AG09319 (cell line): ENCODE measurements at places on chromosomes 5 and 9.

- no peak for DNase-seq
Measured at GRCh38 chr5:43312076-43312661, 1.0 kb downstream of the HMGCS1 start.

GRCh38 chr9:35948901-35949318 is 9.0 kb downstream of the OR2S2 start:
- DNase-seq = no peak

- peak; percentile 10 for DNase-seq
Measured at GRCh38 chr5:127518319-127518621, 830 bp downstream of the PRRC1 start.

DNA sequence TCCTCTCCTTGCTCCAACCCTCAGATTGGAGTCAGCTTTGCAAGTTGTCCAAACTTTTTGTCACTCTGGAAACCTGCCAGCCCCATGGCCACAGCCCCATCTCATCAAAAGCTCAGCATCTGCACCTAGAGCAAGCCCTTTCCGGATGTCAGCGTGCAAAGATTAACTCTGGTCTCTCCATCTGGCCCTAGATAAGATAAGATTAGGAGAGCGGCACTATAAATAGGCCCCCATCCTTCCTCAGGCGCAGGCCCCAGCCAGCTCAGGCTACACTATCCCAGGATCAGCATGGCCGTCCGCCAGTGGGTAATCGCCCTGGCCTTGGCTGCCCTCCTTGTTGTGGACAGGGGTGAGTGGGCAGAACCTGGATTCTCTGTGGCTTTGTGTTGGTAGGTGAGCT is at the start of gene SPINK4:
SPINK4 (plus strand) TSS at position 247 of the 400 bp plus-strand sequence; CDS start at position 289, 42 bp downstream.
- DNase-seq = no peak

DNA sequence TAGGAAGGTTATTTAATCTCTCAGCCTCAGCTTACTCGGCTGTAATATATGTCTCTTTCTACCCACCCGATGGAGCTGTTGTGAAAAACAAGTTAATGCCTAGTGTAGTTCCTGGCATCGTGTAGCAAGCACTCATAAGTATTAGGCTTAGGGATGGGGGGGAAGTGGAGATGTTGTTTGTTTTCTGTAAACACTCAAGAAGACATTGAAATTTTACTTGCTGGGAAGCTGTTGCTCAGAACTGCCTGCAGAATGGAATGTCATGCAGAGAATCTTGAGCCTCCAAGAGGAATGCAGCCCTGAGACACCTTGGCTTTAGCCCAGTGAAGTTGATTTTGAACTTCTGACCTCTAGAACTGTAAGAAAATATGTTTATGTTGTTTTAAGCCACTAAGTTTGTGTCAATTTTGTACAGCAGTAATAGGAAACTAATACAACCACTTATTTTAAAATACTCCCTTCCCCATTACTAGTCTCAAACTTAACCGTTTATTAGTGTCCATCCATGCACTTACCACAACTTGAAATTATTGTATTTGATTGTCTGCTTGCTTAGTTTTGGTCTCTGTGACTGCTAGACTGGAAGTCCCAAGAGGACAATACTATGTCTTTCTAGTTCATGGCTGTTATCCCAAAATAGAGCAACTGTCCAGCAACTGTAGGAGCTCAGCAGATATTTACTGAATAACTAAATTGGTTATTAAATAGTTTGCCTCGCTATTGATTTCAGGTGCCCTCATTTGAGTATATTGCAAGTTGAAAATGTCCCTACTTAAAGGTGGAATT is 53.8 kb downstream of the MFAP3 start:
- DNase-seq = no peak

DNA sequence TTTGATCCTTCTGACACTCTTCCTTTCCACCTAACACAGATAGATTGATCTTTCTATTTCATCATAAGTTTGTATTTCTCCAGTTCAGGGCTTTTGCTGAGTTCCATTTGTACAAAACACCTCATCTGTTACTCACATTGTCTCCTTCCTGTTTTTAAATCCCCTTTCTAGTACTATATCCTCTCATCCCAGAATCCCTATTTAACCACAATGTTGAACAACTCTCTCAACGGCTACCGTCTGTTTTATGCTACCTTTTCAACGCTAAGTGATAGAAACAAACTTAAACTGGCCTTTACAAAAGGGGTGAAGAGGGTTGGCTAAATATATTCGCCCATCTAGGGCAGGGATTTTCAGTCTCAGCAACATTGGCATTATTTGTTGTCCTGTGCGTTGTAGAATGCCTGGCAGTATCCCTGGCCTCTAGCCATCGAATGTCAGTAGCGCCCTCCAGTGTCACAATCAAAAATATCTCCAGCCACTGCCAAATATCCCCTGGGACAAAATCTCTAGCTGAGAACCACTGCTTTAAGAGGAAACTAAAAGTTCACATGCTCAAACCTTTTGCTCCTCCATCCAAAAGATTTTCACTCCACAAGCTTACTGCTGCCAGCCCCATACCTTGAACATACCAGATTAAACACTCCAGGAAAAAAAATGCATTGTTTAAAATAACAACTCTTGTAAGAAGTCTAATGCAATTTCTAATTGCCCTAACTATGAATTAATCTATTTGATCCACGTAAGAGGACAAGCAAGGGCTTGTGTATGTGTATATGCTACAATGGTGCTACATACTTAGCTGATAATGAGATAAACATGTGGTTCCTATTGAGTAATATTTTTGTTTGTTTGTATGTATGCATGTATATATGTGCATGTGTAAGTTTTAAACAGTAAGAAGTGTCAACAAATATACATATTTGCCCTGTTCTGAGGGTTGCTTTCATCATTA is 344.0 kb downstream of the PTPRD start:
- DNase-seq = no peak

- DNase-seq = no peak
Measured at GRCh38 chr5:92017776-92018175, 634.7 kb upstream of the ARRDC3 start.

GRCh38 chr5:133916914-133917313 is 51.5 kb downstream of the C5orf15 start:
- DNase-seq = no peak

DNA sequence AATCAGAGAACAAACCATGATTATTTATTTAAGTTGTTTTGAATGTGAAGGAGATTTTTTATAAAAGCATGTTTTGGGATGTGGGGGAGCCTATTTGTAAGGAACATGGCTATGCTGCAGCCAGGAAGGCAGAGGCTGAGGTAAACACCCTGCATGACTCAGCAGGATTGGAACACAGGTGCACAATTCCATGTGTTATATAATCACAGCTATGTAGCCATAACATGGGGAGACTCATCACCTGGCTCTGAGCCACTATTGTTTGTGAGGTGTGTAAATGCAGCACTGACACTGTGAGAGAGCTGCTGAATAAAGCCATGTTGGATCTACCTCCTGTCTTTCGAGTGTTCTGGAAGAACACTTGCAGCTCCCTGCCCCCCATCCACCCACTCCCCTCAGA is 1009.8 kb downstream of the DNAH5 start:
- DNase-seq = no peak

GRCh38 chr5:133382661-133383579 is 229.4 kb downstream of the FSTL4 start:
- DNase-seq = no peak

DNA sequence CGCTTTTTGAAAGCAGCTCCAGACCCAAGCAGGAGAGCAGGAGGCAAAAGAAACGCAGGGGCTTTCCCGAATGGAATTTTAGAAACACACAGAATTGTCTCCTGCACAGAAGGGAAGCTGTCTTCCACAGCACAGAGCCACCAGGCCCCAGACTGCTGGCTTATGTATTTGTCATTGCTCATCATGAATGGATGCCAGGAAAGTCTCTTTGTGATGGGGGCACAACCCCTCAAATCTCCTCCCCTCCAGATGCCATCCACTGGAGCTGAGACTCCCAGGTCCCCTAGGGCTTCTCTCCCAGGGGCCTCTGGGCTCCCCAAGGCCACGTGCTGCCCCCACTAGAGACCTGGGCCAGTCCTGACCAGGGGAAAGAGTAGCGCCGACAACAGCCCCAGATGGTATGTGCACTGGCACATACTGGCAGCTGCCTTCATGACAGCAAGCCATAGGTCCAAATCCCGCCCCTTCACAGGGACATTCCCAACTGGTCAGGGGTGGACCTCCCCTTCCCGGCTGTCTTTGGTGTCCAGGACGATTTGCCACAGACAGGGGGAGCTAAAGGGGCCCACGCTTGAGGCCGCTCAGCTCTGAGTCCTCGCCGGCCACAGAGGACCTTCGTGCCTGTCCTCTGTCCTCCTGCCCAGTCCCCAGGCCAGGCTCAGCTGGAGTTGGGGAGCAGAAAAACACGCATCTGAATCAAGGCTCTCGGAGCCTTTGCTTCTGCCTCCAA is 127.8 kb downstream of the KCNIP1 start:
- no peak for DNase-seq
